ENCODE measurements at places on chromosomes 4 and X.

GRCh38 chrX:13087322-13088155 lies 43.1 kb upstream of the FAM9C start:
- DNase-seq, result no peak

DNA sequence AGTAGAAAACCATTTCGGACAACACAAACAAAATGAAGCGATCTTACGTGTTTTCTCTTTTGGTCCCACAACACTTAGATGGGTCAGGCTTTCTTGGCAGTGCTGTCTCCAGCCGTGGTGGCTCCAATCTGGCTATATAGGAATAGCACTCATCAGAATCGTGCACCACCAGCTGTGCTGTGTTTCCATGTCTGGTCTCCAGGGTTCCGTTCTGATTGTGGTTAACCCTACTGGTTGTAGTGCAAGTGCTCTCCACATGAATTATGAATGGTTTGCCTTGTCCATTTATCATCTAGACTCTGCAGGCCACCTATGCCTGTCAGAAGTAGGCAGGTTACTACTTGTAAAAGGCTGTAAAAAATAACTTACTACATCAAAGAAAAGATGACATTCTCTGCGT lies 536.3 kb downstream of the IQCM start:
- DNase-seq, result no peak

DNA sequence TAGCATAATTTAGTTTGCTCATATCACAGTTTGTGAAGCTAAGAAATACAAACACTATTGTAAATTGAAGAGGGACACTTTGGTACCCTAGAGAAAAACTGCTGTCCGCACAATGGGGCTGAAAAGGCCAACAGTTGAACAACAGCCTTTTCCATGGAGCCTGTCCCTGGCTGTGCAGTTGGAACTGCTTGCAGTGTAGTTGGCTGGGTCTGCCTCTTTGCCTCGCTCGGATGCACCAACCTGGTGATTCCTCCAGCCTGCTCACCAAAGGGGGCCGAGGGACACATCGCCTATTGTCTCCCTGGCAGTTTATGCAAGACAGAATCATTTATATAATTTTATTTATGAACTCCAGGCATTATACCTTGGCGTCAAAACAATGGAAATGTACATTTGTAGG lies 16.5 kb upstream of the GALNT7 start:
- peak; percentile 24 for DNase-seq

- no peak for DNase-seq
These were observed 1.4 kb downstream of the CXCR3 start for GRCh38 chrX:71616672-71617529.

DNA sequence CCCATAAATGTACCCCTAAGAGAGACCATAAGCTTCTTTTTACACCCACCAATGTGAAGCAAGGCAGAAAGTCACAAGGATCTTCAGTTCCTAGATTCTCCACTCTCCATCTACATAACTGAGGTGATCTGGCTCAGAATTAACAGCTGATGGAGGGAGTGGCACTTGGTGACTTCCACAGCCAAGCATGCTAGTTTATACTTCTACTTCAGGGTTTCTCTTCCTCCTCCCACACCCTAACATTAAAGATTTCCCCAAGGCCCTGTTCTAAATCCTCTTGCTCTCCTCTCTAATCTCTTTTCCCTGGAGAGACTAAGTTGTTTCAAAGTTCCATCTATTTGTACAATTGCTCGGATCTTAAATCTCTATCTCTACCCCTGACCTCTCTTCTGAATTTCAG lies 81.1 kb downstream of the MBNL3 start:
- no peak for DNase-seq

DNA sequence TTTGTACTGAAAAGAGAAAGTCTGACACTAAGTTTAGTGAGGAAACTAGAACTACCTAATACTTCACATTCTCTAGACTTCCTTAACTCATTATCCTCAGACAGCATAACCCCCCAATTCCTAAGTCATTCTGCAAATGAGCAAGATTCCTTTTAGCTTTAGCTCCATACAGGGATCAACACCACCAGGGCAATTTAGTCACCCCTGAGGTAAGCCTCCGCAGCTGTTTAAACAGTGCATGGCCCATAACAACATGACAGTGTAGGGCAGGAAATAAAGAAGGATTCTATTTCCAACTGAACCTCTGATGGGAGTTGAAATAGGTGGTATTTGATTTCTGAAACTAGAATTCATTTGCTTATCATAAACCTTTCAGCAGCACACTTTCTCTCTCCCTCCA lies 112.8 kb upstream of the DKK2 start:
- no peak for DNase-seq

GRCh38 chr4:146123231-146123630 lies 52.3 kb upstream of the LSM6 start:
- DNase-seq, result no peak

All from WTC11 (cell line).